Activated CD4-positive, alpha-beta T cell treated with anti-CD3 and anti-CD28 coated beads, Interleukin-2, amount 10 ng/mL, durations not matched to agents 24 days and 14 days (primary cell): ENCODE measurements at places on chromosomes 16 and 17. TPM values are rescaled to one million over a fixed set of nuclear protein-coding genes. Genes with fewer than 3 reads are reported as not detected.

The GIT1 gene
- 91.3 and 91.4 TPM in 2 replicates for total RNA-seq

The TMEM92 gene
- total RNA-seq: 0.44 and 0.47 TPM in 2 replicates

The NEUROD2 gene
- not detected in 2 replicates for total RNA-seq

The KRT14 gene
- total RNA-seq: not detected in 2 replicates

The SLC9A5 gene
- 5.3 TPM in 2 replicates for total RNA-seq

The SNX11 gene
- total RNA-seq: 33.3 and 34.9 TPM in 2 replicates

The MT1G gene
- total RNA-seq: 24.5 and 32.2 TPM in 2 replicates

The COPRS gene
- 67.9 and 69.4 TPM in 2 replicates for total RNA-seq

The SLC12A3 gene
- not detected in 2 replicates for total RNA-seq

The NKD1 gene
- 0.77 and 1.7 TPM in 2 replicates for total RNA-seq

The TMEM88 gene
- total RNA-seq: 6.1 and 7.1 TPM in 2 replicates

The FOXC2 gene
- total RNA-seq: not detected in 2 replicates

The CCL5 gene
- 19.6 and 20.7 TPM in 2 replicates for total RNA-seq

The SYNGR3 gene
- 18.1 and 20.2 TPM in 2 replicates for total RNA-seq

The LHX1 gene
- 0.44 and 0.57 TPM in 2 replicates for total RNA-seq

The ARL5C gene
- total RNA-seq: not detected in 2 replicates

The CCL14 gene
- not detected in 2 replicates for total RNA-seq

The CCL13 gene
- total RNA-seq: not detected in 2 replicates

The KRT31 gene
- not detected in 2 replicates for total RNA-seq

The HAS3 gene
- 0.56 and 0.64 TPM in 2 replicates for total RNA-seq

The MGAT5B gene
- 0.21 and 0.51 TPM in 2 replicates for total RNA-seq

The SLC6A2 gene
- not detected in 2 replicates for total RNA-seq

The PDIA2 gene
- total RNA-seq: not detected in 2 replicates

The MAF gene
- 61.5 and 62.8 TPM in 2 replicates for total RNA-seq

The SCNN1B gene
- not detected in 2 replicates for total RNA-seq

The ADAD2 gene
- total RNA-seq: not detected in 2 replicates

The C1QTNF1 gene
- not detected in 2 replicates for total RNA-seq

The DECR2 gene
- total RNA-seq: 17.6 and 18.5 TPM in 2 replicates

The MTHFSD gene
- 27.2 and 29.1 TPM in 2 replicates for total RNA-seq

The LYRM9 gene
- total RNA-seq: 2.4 TPM in 2 replicates

The NPIPA8 gene
- 0.54 and 0.88 TPM in 2 replicates for total RNA-seq

The MT1E gene
- 136 and 152 TPM in 2 replicates for total RNA-seq

The C1QL1 gene
- 0.21 and 0.42 TPM in 2 replicates for total RNA-seq

The ZPBP2 gene
- total RNA-seq: not detected in 2 replicates

The ITGB3 gene
- total RNA-seq: not detected in 2 replicates

The TBC1D3G gene
- not detected in 2 replicates for total RNA-seq

The TP53TG3C gene
- not detected in 2 replicates for total RNA-seq

The KRTAP17-1 gene
- total RNA-seq: not detected in 2 replicates

The TEKT3 gene
- total RNA-seq: not detected in 2 replicates

The CCNF gene
- total RNA-seq: 44.7 and 45.7 TPM in 2 replicates

The CDH16 gene
- not detected in 2 replicates for total RNA-seq

The RAPGEFL1 gene
- 11.5 and 11.9 TPM in 2 replicates for total RNA-seq

The METTL9 gene
- 65.6 and 66.7 TPM in 2 replicates for total RNA-seq

The LIMD2 gene
- total RNA-seq: 202 and 204 TPM in 2 replicates

The ACE gene
- 0.26 TPM in 1 of 2 replicates, not detected in the other for total RNA-seq

The DNAAF8 gene
- not detected in 2 replicates for total RNA-seq

The TMIGD1 gene
- total RNA-seq: not detected in 2 replicates

The SPNS3 gene
- total RNA-seq: 1.3 and 1.9 TPM in 2 replicates

The LPO gene
- not detected in 2 replicates for total RNA-seq

The NPIPA2 gene
- 3.1 and 6.5 TPM in 2 replicates for total RNA-seq

The SDK2 gene
- 0.42 and 0.52 TPM in 2 replicates for total RNA-seq

The HBA1 gene
- total RNA-seq: not detected in 2 replicates

The MFAP4 gene
- not detected in 2 replicates for total RNA-seq

The CDH15 gene
- not detected in 2 replicates for total RNA-seq

The RTN4RL1 gene
- total RNA-seq: 1.1 and 1.2 TPM in 2 replicates

The CDH11 gene
- not detected in 2 replicates for total RNA-seq

The SLC46A1 gene
- total RNA-seq: 7.0 and 7.9 TPM in 2 replicates
